ENCODE measurements at places on chromosomes 7 and 10.

- no peak for DNase-seq
These were observed 987 bp upstream of the EXOC6 start for GRCh38 chr10:92847202-92847864.

DNA sequence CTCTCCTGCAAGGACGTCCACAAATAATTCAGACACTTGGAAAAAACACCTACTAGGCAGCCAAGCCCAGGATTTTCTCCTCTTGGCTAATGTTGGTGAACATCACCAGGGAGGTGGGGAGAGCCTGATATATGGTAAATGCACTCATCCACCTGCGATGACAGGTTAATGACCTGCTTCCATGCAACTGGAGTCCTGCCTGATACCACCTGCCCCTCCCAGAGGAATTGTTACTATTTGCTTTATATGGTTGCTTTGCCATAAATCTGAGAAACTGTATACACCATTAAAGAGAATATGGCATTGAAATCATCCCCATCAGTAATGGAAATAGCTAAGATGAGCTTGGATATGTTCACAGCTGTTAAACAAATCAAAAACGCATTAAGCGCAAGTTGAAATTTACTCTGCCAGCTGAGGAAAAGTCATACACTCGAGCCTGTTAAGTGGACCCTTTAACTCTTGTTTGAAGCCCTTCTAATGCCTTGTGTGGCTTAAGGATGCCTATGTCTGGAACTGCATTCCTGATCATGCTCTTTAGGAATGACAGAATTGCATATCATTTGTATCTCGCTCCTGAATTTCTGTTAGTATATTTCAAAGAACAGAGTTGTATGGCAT, 208.3 kb downstream of the PRPF18 start:
- no peak for DNase-seq

DNA sequence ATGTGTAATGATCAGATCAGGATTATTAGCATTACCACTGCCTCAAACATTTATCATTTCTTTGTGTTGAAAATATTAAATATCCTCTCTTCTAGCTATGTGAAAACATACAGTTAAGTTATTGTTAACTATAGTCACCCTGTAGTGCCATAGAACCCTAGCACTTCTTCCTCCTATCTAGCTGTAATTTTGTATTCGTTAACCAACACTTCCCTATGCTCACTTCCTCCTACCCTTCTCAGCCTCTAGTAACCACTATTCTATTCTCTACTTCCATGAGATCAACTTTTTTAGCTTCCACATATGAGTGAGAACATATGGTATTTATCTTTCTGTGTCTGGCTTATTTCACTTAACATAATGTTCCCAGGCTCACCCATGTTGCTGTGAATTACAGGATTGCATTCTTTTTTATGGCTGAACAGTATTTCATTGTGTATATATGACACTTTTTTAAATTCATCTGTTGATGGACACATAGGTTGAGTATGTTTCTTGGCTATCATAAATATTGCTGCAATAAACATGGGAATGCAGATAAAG, 132.7 kb upstream of the RHOBTB1 start:
- DNase-seq = no peak

- DNase-seq = no peak
These were observed 479.2 kb downstream of the HTR7 start for GRCh38 chr10:90378524-90379076.

- DNase-seq = no peak
These were observed 188.7 kb downstream of the PLXNA4 start for GRCh38 chr7:132387596-132387995.

- DNase-seq = no peak
These were observed 164.7 kb upstream of the MEOX2 start for GRCh38 chr7:15851201-15851600.

GRCh38 chr7:99420213-99420612, 11.4 kb downstream of the BUD31 start:
- no peak for DNase-seq

DNA sequence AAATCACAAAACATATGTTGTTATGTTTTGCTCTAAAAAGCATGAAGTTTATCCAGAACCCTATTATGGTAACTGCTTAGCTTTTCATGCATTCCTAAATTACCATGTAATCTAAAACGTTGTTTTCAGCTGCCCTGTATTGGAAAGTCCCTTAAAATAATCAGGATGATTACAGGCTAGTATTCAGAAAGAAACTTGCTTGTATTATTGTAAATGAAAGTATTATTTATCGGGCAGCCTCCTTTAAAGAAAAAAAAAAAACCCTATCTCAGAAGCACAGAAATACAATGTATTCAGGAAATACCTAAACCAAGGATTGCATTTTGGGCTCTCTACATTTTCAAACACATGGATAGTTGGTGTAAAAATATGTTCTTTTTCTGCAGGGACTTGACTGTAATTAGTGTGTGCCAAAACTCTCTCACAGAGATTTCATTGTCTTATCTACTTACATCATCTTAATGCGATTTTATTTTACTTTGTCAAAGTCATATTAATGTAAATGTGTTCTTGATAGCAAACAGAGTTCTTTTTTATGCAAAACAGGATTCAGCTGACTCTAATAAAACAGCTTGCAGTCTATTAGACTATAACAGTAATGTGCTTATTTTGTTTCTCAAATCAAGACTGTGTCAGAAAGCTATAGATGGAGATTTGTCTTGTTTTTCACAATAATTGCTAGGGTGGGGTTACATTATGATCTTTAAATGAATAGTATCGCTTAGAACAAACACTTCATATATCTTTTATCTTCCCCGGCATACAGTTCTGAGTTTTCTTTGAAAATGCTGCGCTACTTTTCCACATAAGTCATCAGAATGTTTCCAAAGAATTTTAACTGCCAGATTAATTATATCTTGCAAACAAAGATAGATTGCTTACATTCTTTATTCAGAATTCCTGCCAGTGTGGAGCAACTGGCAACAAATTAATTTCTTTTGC, 65.3 kb upstream of the ARID5B start:
- no peak for DNase-seq
